ENCODE measurements at places on chromosomes 1 and 21.
A peak's percentile ranks its signal among the peaks of the same experiment; 100 is the strongest.

DNA sequence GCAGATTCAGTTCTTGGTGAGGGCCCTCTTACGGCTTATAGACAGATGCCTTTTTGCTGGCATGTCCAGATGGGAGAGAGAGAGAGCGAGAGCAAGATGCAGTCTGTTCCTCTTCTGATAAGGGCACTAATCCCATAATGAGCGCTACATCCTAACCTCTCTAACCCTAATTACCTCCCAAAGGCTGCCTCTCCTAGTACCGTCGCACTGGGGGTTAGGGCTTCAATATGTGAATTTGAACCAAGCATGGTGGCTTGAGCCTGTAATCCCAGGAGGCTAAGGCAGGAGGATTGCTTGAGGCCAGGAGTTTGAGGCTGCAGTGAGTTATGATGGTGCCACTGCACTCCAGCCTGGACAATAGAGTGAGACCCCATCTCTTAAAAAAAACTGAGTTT, 10.5 kb upstream of the SDE2 start:
- DNase-seq: no peak

GRCh38 chr1:54118704-54119103, 34.1 kb downstream of the CDCP2 start:
- no peak for DNase-seq

DNA sequence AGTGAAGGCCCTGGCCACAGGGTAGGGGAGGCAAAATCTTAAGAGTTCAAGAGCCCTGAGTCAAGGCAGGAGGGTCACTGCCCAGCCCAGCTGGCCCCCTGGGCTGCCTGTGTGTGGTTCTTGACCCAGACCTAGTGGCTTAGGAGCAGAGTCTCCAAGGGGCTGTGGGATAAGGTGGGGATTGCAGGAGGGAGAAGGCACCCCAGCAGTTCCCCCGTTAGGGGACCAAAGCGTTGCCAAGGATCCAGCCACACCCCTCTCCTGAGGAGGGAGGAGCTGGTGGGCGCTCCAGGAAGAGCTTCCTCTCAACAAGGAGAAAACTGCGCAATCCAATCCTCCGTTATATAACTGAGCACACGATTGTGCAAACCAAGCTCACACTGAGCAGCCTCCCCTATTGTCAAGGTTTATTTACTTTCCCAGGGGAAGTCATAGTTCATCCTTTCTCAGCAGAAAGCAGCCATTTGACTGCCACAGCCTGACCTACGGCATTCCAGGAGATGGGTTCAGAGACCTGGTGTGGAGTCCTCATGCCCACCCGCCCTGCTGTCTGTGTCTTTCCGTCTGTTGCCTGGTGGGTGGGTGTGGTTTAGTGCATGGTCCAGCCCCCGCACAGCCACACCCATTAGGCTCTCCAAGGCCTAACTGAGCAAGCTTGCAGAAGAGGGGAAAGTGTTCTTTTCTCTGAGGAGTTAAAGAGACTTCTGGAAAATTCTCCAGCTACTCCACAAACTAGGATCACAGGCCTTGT, 3.5 kb downstream of the EPHX1 start:
- DNase-seq: peak; percentile 80

- no peak for DNase-seq
Measured at GRCh38 chr1:233005703-233006102, 55.3 kb downstream of the NTPCR start.

DNA sequence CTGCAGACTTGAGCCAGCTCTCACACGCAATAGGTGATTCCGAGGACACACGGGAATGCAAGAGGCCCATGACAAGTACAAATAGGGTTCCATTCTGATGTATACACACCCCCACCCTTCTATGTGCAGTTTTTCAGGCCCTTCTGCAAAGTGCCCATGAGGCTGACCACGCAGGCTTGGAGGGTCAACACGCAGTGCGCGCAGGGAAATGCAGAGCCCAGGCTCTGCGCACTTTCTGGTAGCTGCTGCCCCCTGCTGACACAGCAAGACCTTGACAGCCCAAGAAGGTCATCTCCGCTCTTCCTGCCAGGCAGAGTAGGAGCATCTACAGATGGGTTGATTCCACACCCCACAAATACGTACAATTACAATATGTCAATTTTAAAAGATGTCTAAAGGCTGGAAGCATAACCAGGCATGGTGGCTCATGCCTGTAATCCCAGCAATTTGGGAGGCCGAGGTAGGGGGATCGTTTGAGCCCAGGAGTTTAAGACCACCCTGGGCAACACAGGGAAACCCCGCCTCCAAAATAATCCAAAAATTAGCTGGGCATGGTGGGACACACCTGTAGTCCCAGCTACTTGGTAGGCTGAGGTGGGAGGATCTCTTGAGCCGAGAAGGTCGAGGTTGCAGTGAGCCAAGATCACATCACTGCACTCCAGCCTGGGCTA, 18.5 kb downstream of the SH3BP5L start:
- DNase-seq: peak; percentile 65

GRCh38 chr1:15341634-15342407, 67.9 kb upstream of the EFHD2 start:
- peak; percentile 89 for DNase-seq

GRCh38 chr1:63362073-63362472, 5.4 kb upstream of the ALG6 start:
- DNase-seq: no peak
